BJ (cell line): ENCODE measurements at places on chromosomes 3 and 15.
A peak's percentile ranks its signal among the peaks of the same experiment; 100 is the strongest.

DNA sequence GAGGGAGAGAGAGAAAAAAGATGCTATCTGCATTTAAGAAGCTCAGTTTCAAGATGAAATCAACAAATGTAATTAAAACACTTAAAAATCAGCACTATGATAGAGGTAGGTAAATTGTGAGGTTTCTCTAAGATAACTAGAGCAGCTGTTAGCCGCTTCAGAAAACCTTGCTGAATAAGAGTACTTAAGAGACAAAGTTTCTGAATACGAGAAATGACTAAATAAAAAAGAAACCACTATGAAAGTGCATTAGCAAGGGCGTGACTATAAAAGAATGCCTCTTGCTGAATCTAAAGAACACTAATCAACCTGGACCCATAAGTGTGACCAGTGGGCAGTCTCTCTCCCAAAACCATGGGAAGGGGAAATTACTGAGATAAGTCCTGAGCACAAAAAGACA, 41.8 kb downstream of the IQCB1 start:
- no peak for DNase-seq

DNA sequence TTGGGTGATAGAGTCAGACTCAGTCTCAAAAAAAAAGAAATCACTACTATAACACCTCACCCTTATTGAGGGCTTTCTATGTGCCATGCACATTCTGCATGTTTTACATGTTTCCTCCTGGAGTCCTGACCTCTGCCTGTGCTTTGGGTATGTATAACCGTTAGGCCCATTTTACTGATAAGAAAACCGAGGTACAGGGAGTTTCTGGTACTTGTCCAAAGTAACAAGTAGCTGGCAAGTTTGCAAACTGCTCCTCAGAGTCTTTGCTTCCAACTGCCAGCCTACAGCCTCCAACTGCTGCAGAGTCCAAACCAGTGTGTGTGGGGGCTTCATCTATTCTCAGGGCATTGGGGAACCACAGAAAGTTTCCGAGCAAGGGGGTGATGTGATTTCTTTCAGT, 3.7 kb upstream of the GNAI2 start:
- DNase-seq: no peak

DNA sequence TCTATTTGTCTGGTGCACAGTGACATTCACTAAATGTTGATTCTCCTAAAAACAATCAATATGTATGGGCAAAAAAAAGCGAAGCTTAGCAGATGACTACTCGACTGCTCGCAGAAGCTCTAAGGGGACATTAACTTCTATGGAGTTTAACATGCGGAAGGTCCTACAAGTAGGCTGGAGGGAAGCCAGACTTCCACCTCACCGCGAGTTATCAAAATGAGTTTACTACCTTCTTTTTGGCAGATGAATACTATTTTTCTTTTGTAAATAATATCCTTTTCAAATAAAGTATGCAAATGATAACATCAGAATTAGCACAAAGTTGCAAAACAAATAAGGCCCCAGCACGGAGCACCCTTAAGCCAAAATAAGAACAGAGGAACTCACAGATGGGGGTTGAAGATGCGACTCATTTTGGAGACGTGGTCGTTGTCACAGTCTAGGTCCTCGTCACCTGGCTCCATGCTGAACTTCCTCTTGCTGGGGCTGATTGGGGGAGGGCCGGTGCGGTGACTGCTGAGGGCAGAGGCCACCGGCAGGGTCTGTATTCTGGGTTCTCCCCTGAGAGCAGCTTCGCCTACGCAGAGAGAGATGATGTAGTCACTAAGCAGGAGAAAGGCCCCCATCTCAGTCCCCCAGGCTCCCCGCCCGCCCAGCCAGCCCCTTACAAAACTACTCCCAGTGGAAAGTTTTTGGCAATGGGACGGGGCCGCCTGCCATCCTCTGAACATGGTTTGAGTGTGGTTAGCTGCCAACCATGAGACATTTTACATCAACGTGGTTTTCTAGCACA, 42.1 kb downstream of the VGLL4 start:
- DNase-seq: no peak

- DNase-seq: no peak
Observed at GRCh38 chr3:64129106-64129505, 96.2 kb downstream of the PRICKLE2 start.

GRCh38 chr3:169170456-169170855, 493.1 kb downstream of the MECOM start:
- DNase-seq: no peak

DNA sequence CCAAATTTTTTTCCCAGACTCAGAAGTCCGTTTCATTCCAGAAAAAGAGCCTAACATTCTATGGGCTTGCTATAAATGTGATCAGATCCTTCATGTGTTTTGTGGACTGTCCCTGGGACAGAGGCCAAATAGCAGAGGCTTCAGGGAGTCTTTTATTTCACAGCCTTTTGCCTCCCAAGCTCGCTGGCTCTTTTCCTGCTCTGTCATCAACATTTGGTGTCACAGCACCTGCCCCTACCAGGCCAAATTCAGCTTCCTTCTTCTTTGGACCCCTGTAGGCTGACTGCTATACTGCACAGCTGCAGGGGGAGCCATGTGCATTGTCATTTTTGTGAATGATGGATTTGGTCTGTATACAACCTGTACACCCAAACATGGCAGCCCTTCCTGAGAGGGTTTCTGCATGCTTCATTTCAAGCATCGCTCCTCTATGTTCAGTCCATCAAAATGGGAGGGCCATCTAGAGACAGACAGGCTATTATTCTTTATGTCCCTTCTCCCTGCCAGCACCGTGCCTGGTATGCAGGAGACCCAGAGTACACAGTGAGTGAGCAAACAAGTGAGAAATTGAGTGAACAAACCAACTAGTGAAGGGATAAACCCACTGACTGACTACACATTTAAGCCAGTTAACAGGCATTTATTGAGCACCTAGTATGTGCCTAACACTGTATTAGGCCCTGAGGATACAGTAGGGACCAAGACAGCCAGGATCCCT, 17.9 kb upstream of the RPP14 start:
- no peak for DNase-seq

- no peak for DNase-seq
Observed at GRCh38 chr3:106204160-106204868, 335.5 kb upstream of the CBLB start.

- DNase-seq: no peak
Observed at GRCh38 chr15:85786781-85787114, 8.0 kb downstream of the KLHL25 start.

DNA sequence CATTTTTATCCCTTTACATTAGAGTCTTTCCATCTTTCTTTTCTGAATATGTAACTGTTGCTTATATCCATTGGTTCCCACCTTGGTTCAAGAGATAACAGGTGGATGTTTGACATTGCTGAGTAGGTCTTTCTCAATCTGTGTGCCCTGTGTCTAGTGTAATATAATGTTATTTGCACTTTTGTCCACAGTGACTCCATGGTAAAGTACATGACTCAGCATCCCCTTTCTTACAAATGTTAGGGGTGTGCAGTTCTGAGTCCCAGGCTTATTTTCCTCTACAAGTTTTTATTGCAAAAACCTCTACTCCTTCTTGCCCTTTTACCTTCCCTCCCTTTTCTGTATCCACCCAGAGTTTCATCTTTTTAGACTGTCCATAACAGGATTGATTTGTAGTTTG, 116.5 kb downstream of the RSRC1 start:
- no peak for DNase-seq

DNA sequence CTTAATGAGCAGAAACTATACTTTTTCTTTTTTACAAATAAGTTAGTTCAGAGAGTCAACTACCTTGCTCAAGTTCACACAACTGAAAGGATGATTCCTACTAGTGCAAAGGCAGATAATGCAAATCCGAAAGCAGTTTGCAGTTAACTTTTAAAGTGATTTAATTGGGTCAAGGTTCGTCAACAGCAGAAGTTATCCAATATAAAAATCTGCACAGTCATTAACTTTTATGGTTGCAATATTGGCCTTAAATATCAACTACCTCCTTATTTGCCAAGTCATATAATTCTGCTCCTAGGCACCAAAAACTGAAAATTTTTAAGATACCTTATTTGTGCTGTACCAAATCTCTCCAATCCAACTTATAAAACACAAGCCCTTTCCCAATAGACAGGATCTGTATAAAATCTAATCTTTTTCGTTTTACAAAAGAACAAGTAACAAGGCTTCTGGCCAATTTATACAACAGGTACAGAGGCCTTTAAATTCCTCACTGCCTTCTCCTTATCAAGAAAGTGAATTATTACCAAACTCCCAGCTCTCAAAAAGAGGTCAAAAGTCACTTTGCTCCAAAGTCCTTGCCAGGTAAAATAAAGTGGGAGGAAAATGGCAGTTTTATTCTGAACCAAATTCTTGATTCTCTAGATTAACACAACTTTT, 416.6 kb upstream of the NECTIN3 start:
- DNase-seq: no peak

DNA sequence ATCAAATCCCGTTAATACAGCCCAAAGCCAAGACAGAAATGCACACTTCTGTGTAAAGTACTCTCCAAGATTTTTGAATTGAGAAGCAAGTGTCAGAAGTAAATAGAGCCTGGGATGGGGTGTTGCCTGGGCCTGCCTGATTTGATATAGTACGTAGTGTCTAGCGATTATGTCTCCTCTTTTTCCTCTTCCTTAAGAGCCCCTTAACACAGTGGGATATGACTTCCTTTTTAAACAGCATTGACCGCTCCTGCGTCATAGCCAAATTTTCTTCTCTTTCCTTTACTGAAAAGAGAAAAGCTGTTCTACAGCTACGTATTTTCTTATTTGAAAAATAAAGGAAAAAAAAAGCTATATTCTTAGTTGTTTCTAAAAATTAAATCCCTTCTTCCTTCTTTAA, 97.7 kb downstream of the PLCL2 start:
- DNase-seq: no peak

DNA sequence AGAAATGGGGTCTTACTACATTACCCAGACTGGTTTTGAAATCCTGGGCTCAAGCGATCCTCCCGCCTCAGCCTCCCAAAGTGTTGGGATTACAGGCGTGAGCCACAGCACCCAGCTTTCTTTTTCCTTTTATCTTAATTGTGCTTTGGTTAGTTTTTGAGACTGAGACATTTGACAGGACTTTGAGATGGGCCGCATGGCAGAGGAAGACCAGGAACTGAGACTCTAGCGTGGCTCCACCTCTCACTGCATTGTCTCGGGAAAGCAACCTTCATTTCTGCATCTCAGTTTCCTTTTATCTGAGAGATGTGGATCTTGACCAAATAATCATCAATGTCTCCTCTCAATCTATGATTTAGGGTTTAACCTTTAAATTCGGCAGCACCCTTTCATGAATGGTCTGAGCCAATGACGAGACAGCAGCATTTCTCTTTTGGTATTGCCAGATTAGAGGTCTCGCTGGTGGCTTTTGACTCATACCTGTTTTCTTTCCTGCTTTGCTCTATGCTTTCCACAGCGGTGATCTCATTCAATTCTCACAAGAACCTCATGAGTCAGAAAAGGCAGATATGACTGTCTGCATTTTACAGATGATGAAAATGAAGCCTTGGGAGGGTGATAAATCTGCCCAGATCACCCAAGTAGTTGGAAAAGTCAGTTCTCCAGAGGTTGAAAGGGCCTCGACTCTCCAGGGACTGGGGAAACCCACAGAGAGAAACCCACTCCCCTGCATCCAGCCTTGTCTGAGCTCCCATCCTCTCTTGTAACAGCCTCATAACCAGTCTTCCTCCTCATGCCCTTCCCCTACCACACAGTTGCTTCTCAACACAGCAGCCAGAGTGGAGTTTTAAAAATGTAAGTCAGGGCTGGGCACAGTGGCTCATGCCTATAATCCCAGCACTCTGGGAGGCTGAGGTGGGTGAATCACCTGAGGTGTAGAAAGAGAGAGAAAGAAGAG, 84.8 kb upstream of the FOXB1 start:
- no peak for DNase-seq

- DNase-seq: no peak
Observed at GRCh38 chr3:176354843-176355242, 842.4 kb downstream of the TBL1XR1 start.

DNA sequence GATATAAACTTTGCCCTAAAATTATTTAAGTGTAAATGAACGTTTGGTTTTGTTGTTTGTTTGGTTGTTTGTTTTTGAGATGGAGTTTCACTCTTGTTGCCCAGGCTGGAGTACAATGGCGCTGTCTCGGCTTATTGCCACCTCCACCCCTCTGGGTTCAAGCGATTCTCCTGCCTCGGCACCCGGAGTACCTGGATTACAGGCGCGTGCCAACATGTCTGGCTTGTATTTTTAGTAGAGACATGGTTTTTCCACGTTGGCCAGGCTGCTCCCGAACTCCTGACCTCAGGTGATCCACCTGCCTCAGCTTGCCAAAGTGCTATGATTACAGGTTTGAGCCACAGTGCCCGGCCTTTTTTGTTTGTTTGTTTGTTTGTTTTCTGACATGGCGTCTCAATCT, 87.9 kb upstream of the CHD2 start:
- no peak for DNase-seq

GRCh38 chr3:11727207-11727606, 83.5 kb upstream of the VGLL4 start:
- no peak for DNase-seq

DNA sequence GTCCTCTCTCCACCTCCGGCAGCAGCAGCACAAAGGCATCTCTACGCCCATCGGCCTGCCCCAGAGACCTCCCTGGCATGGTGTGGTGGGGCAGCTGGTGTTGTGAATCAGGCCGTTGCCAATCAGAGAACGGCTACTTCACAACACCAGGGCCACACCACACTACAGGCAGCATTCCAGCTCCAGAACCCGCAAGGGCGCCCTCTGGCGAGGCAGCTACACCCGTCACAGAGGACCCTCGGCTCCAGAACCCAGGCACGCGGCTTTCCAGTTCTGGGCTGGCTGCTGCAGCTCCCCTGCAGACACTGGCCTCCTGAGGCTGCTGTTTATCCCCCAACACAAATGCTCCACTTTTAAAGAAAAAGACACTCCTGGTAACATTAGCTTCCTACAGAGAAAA, 127.5 kb upstream of the TOPAZ1 start:
- DNase-seq: no peak

DNA sequence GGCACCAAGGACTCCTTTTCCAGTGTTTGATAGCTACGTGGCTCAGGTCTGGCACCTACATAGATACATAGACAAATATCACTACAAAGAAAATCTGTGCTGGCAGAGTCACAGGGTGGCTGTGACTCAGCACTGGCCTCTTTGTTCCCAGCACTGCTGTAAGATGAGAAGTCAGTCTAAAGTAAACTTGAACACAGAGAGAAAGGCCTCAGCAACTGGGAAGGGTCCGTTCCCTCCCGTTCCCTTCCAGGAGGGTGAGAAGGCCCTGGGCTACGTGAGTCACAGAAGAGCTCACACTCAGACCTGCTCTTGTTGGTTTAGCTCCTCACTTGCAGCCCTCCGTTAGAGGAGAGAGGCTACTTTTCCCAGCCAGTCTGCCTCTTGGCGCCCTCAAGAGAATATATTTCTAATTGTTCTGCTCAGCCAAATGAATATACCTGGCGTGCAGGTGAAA, 23.1 kb downstream of the ANXA2 start:
- DNase-seq: peak; percentile 94

- DNase-seq: no peak
Observed at GRCh38 chr3:28250999-28251398, 9.6 kb downstream of the CMC1 start.

GRCh38 chr3:108970561-108970960, 16.9 kb upstream of the GUCA1C start:
- no peak for DNase-seq
